Muscle of back (tissue), 13 donors: ENCODE measurements at places on chromosomes 2 and 18.

- peak; percentile 68 for DNase-seq
Measured at GRCh38 chr18:25350489-25351251, 1.3 kb downstream of the ZNF521 start.

DNA sequence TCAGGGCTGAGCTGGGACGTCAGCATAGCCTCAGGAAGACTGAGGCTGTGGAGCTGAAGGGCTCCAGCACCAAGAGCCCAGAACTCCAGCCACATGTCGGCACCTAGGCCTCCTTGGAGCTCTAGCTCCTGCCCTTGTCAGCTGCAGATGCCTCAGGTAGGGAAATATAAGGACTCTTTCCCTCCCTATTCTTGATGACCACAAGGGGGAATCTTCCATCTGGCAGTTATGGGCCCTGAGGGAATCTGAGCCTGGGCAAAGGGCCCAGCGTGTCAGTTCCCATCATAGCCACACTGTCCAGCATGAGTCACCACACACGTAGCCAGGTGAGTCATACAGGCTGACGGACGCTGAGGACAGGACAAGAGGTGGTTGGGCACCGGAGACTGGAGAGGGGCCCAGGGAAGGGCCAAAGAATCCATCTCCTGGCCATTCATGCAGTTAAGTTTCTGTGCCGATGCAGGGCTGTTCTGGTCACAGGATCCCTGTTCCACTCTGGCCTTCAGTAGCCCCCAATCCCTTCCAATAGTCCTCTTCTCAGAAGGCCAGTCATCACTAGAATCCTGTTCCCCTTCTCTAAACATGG lies 1.8 kb downstream of the MPV17 start:
- DNase-seq: peak; percentile 12

DNA sequence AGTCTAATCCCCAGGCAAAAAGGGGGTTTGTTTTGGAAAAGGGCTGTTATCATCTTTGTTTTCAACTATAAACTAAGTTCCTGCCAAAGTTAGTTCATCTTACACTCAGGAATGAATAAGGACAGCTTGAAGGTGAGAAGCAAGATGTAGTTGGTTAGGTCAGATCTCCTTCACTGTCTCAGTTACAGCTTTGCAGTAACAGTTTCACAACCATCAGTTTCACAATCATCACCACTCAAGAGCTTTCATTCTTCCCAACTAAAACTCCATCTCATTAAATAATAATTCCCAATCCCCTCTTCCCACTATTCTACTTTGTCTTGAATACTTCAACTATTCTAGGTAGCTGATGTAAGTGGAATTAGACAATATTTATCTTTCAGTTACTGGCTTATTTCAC lies 200.9 kb downstream of the NYAP2 start:
- DNase-seq: no peak

GRCh38 chr2:160111951-160112798 lies 49.8 kb upstream of the PLA2R1 start:
- DNase-seq: no peak
